M059J (cell line): ENCODE measurements at places on chromosomes 1 and 21. TPM values are rescaled to one million over a fixed set of nuclear protein-coding genes. Genes with fewer than 3 reads are reported as not detected.

DNA sequence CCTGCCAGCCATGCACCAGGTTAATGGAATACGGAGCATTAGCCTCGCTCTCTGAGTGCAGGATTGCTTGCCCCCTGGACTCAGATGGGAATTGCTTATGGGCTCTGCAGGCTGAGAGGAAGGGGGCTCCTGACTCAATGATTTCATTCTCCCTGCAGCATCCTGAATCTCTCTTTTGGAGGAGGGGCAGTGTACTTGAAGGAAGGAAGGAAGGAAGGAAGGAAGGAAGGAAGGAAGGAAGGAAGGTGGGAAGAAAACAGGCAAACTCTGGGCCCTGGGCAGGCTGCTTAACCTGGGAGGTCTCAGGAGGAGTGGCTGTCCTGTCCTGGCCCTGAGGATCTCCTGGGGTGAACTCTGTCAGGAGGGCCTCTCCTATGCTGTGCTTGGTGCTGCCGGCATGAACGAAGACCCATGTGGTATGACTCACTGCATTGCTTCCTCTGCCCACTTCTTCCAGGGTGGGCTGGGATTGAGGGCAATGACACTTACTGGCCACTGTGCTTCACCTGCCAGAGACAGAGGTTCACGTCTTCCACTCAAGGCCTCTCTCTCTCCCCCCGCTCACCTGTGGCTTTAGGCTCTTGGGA lies 257.1 kb upstream of the CSF3R start:
- DNase-seq = no peak

The TMEM269 gene
- total RNA-seq = 0.02 TPM in 1 of 2 replicates, not detected in the other

The LCE6A gene
- total RNA-seq = not detected in 2 replicates

DNA sequence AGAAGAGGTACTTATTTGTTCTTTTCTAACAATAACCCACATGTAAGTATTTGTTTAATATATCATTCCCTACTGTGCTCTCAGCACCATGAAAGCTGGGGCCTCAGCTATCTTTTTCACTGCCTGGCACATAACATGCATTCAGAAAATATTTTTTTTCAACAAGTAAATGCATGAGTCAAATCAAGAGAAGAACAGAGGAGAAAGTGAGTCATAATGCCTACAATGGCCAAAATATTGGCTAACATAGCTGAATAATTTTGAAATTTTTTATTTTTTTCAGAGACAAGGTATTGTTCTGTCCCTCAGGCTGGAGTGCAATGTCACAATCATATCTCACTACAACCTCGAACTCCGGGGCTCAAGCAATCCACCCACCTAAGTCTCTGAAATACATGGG lies 252.2 kb upstream of the ADAMTS5 start:
- DNase-seq = peak; percentile 47

The FCRL1 gene
- not detected in 2 replicates for total RNA-seq

DNA sequence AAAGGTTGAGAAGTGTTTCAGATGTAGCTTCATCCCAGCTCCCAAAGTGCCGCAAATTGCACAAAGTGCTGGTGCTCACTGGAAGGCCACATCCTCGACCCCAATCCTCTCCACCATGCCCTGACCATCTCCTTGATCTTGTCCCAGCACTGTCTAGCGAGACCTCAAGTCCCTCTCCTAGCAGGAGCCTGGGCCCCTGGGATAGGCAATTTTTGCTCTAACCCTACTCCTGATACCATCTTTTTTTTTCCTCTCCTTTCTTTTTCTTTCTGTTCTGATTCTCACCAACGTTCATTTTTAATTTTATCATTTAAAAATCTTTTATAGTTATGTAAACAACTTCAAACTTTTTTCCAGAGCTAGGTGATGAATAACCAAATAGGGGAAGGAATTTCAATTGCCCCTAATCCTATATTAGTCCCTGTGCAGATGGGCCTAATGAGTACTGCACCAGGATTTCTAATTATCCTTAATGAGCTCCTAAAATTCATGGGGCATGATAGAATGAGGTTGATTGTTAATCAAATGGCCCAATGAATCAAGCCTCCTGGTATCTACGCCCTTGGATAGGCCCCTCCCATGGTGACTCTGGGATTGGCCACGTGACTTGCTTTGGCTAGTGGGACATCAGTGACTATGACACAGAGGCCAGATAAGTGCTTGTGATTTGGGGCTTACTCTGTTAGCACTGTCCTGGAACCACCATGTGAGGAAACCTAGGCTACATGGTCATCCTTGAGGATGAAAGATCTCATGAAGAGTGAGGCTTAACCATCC lies 41.5 kb upstream of the TENT5B start:
- no peak for DNase-seq

- peak; percentile 32 for DNase-seq
Observed at GRCh38 chr1:42319871-42320484, 15.1 kb downstream of the FOXJ3 start.

DNA sequence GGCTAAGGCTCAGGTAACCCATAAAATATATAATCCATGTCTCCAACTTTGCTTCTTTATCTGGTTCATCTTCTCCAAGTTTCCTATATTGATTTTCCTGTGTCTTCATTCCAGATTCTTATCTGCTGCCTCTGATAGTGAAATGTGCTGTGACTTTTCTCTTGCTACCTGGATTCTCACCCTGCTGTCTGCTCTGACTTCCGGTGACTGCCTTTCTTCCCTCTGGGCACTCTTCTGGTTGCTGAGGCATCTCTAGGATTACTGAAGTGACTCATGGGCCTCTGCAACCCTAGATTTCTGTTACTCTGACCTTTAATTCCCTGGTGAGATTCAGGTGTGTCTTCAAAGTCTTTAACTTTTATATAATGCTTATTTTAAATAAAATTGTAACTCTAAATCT lies 46.9 kb downstream of the GIPC2 start:
- peak; percentile 91 for DNase-seq

The IFNLR1 gene
- total RNA-seq = 1.9 and 2.3 TPM in 2 replicates

- DNase-seq = peak; percentile 10
Observed at GRCh38 chr21:35428489-35428888, 379.4 kb upstream of the RUNX1 start.

The TLR5 gene
- total RNA-seq = 0.10 and 0.49 TPM in 2 replicates

DNA sequence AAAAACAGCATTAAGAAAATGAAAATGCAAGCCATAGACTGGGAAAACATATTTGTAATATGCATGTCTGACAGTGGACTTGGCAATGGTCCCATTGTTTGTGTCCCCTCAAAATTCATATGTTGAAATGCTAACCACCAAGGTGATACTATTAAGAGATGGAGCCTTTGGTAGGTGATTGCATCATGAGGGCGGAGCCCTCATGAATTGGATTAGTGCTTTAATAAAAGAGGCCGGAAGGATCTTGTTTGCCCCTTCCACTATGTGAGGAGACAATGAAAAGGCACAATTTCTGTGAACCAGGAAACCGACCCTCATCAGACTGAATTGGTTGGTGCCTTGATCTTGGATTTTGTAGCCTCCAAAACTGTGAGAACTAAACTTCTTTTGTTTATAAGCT lies 232.3 kb downstream of the GPR52 start:
- DNase-seq = no peak

GRCh38 chr1:230899841-230900251 lies 31.5 kb upstream of the C1orf198 start:
- peak; percentile 34 for DNase-seq

DNA sequence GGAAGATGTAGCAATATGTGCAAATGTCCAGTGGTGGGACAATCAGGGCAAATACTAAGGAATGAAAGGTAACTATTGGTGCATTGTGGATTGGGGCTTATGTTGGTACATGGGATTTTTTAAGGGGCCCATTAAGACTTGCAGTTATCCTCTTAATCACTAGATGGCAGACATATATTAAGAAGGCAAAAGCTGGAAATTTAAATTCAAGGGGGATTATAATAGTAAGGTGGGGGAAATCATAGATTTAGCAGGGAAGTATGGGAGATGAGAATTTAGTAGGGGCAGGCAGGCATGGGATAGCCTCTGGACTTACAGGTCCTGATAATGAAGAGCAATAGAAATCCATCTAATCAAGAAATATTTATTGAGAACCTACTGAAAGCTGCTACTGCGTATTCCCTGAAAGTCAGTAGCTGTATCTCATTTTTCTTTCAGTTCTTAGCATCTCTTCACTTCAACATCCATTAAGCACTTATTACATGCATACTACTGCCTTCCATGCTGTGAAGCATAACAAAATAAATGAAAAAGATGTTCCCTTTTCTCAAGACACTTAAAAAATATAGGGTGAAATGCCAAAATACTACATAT lies 251.8 kb downstream of the CRB1 start:
- peak; percentile 12 for DNase-seq

The DIRAS3 gene
- 1.6 and 2.0 TPM in 2 replicates for total RNA-seq

GRCh38 chr1:29711582-29712283 lies 475.4 kb downstream of the PTPRU start:
- DNase-seq = peak; percentile 96
